ENCODE measurements at places on chromosomes 3 and 15.

DNA sequence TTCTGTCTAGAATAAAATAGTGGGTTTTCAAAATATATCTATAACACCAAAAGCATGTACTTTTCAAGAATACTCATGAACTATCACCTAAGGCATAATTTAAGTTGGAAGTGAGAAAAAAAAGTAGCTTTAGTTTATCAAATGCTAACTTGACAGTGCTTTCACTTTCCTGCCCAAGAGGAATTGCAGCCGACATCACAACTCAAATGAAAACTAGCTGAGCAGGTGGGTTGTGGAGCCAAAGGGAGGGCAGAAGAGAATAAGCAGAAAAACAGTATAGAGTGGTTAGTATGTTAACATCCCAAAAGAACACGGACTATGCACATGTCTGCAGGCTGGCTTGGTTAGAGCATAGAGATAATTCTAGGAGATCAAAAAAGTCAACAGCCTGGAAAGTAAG is 120.9 kb downstream of the NEDD4 start:
- DNase-seq, result no peak

GRCh38 chr15:69132430-69132829 is 28.0 kb upstream of the GLCE start:
- DNase-seq, result no peak

DNA sequence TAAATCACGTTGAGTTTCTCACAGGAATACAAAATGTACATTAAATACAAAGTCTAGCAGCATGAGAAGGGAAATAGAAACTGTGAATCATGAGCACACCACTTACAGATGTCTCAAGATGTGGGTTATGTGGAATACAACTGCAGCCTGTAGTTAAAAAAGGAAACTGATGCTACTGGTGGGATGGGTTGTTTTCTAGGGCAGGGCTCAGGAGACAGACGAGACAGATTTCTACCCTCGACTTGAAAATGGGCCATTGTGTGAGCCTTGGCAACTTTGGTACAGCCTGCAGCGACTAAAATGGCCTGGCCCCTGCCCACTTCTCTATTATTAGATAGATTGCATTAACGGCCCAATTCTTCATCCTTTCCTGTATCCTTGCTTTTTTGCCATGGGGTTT is 293.1 kb downstream of the SUCLG2 start:
- no peak for DNase-seq

GRCh38 chr3:133440652-133441051 is 40.8 kb downstream of the BFSP2 start:
- no peak for DNase-seq

DNA sequence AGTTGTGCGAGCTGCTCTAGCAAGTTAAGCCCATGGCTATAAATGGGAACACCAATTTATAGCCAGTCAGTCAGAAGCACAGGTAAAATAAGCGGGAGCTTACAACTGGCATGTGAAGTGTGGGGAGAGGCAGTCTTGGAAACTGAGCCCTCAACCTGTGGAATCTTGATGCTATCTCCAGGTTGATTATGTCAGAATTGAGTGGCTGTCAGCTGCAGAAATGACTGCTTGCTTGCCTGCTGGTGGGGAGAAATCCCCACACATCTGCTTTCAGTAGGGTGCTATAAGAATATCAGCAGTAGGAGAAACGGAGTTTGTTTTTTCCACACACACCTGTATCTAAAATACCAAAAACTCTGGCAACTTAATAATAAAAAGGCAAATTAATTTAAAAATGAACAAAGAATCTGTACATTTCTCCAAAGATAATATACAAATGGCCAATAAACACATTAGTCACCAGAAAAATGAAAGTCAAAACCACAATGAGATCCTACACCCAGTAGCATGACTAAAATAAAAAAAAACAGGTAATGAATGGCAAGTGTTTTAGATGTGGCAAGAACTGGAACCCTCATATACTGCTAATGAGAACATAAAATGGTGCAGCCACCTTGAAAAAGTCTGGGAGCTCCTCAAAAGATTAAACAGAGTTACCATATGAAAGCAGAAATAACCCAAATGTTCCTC is 26.0 kb upstream of the MAP4 start:
- no peak for DNase-seq

DNA sequence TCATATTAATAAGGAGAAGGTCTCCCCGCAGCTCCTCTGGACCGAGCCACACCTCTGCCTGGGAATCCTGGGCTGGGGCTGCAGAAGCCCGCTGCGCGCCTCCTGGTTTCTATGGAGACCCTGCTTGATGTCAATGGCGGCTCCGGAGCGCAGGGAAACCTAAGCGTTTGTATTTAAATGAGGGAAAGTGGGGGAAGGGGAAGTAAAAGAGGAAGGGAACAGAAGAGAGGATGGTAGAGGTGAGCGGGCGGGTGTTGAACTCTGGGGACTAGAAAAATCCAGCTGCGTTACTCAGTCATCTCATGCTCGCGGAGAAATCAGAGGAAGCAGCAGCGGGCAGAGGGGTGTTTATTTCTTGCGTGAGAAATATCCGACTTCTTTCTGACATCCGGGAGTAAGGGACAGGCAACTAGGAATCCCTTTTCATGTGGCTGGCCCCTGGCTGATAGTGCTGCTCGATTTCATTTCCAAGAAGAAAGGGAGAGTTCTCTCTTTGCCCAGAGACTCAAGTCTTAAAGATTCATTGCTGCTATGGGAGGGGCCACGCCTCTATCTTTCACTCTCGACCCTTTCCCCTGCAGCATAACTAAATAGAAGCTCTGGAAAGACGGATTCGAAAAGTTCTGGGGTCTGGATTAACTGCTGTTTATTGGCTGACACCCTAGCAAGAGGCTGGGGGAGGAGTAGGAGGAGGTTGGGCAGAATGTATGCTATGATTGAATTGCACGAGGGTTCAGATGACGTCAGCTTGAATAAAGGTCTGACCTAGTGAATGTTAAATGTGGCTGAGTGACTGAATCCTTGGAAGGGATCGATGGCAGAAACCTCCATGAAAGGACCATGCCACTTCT is 110.5 kb upstream of the GAP43 start:
- peak; percentile 64 for DNase-seq

DNA sequence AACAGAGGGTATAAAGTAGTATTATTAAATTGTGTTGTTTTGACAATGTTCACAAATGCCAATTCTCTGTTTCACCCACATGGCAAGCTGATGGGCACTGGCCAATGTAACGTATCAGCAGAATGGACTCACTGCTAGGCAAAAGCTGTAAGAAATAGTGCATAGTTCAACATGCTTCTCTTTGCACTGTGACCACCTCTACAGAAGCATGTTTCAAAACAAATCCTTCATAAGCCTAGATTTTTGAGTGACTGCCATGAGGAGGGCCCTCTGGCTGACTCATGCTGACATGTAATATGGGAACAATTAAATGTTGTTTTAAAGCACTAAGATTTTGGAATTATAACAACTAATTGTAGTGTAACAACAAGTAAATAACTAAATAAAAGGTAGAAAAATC is 3.2 kb downstream of the GBE1 start:
- no peak for DNase-seq

GRCh38 chr15:42576776-42577175 is 1.4 kb downstream of the STARD9 start:
- DNase-seq, result no peak

DNA sequence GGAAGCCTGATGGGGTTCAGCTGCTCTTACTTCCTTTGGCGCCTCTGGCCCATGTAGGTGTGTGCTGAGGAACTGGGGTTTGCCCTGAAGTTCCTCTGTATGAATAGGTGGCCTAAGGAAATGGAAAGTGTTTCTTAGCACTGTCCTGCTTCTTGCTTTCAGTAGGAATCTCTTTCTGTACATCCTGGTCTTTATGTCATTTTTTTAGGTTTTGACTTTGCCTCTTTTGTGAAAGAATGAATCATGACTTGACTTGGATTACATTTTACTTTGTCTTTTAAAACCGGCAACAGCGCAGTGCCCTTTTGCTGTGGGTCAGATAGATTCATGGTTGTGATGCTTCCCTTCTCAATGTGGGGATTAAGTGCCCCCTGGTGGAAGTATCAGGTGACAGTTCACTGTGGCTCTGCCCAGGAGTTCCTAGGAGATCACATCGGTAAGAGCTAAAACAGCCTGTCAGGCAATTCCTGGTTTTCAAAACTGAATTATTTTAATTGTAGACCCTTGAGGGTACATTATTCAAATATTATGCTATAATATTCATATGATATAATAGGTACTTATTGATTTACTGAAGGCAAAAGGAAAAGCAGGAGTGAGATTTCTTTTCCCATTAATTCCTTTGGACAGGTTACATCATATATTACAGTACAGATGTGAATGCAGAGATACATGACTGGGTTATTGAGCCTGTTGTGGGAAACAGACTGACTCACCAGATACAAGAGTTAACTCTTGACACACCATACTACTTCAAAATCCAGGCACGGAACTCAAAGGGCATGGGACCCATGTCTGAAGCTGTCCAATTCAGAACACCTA is 95.4 kb downstream of the HCN4 start:
- peak; percentile 7 for DNase-seq

DNA sequence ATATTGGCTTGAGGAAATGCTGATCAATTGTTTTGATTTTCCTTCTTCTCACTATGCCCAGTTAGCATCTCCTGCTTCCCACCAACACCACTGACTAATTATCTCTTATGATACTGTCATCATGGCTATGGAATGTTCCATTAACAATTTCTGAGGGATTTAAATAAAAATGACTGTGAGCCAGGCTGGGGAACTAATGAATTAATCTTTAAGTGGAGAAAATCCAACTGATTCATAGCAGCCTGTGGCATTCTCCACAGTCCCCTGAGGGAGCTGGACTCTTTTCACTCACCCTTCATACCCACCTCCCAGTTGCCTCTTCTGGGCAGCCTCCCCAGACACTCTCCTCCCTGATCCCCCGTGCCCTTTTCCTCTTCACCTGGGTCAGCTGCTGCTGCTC is 353.6 kb downstream of the CLSTN2 start:
- no peak for DNase-seq

DNA sequence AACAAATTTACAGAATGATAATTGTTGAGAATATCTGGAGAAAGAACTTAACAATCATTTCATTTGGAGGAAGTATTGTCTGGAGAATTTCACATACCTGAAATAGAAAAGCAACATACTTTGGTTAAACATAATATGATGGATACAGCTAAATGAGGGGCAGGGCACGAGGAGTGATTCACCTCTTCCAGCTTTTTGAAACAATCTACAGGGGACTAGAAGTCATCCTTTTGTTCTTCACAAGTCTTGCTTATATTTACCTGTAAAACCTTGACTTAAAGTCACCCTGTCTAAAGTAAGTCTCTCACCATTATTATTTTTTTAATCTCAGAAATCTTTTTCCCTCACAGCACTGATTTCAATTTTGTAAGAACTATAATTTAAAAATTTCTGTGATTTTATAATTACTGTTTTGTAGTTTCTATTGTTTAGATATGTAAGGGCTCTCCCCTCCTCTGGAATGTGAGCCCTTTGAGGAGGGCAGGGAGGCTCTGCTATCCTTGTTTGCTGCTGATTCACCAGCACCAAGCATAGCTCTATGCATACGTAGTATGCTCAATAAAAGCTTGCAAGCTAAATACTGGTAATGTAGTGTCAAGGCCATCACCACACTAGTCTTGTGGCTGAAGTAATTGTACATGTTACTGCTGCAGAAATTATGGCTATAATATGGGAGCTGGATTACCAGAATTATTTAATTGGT is 193.9 kb upstream of the THRB start:
- DNase-seq, result no peak

- DNase-seq, result no peak
Measured at GRCh38 chr3:39960515-39961191, 151.2 kb downstream of the MYRIP start.

- DNase-seq, result no peak
Measured at GRCh38 chr3:108623504-108623903, 34.0 kb downstream of the DZIP3 start.

GRCh38 chr15:21261396-21261964 is 178.8 kb downstream of the POTEB3 start:
- DNase-seq, result no peak

- no peak for DNase-seq
Measured at GRCh38 chr15:100735129-100736053, 133.0 kb downstream of the ASB7 start.

GRCh38 chr3:13152826-13153710 is 79.8 kb upstream of the IQSEC1 start:
- DNase-seq, result no peak

DNA sequence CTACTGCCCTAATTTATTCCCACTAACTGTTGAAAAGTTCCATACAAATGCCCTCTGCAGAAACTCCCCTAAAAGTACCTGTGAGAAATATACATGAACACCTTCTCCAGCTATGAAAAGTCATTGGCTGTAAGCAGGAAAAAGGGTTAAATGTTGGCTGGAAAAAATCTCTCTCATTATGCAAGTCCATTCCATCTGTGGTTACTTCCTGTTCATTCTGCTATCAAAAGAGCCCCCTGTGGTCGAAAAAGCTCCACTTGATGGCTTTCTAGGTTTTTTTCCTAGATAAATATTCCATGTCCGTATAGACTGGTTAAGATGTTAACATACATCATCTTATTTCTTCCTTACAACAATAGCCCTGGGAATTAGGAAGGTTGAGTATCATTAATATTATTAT is 56.2 kb upstream of the AKAP13 start:
- no peak for DNase-seq

All from NCI-H187 treated with DMSO at 0.1 percent for 48 hours (cell line).